SW 1271 (cell line): ENCODE measurements at places on chromosomes 5 and 9.

GRCh38 chr5:41182666-41183065, 30.7 kb downstream of the C6 start:
- no peak for DNase-seq

DNA sequence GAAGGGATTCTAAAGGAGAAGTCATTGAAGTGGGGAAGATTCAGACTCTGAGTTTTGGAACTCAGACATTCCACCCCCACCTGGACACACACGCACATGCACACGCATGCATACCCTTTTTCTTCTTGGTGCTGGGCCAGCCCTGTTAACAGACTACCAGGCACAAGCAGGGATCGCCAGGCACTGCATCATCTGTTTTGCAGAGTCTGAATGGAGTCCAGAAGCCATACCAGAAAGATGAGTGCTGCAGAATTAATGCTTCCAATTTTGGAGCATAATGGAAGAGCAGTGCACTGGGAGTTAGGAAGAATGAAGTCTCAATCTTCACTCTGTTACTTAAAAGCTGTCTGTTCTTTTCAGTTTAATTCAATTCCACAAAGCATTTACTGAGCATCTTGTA, 95.5 kb downstream of the PDE8B start:
- no peak for DNase-seq

DNA sequence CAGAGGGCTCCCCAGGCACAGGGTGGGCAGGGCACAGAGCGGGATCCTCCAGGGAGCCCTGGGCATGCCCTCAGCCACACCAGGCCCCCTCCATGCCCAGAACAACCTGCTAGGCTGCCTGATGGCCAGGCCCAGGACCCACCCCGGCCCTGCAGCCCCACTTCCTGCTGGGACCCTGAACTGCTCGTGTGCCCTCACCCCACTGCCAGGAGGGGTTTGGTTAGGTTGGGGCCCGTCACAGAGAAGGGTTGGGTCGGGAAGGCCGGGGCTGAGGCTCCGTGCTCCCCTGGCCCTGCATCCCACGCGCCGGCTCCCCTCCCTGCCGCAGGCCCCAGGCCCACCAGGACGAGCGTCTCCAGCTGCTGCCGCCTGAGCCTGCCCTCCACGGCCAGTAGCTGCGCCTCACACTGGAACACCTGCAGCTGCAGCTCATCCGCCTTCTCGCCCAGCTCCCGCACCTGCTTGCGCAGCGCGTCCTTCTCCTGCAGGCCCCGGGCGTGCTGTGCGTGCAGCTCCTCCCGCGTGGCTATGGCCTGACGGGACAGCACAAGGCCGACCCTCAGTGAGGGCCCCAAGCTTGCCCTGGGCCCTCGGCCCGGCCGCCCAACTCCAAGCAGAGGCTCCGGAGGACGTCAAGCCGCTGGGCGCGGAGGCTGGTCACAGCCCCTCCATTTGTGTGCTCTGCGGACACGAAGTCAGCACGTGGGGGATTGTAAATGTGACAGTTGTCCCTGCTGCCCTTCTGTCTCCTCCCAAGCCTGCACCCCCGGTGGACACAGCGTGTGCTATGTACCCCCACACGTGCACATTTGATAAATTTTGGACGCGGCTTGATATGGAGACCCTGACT, 4.0 kb upstream of the DNLZ start:
- DNase-seq: no peak

DNA sequence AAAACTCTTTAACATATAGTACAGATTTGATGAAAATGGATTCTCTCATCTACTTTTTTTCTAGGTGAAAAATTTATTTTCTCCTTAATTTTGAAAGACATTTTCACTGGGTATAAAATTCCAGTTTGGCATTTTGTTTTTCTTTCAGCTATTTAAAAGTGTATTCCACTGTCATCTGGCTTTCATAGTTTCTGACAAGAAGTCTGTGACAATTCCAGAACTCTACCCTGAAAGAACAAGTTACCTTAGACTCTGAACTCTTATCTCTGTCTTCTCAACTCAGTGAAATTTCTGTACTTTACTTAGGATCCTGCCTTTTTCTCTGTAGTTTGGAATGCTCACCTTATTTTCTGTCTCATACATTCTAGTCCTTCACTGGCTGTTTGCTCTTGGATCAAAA, 161.7 kb downstream of the RANBP17 start:
- DNase-seq: no peak

GRCh38 chr5:143206196-143207053, 197.1 kb downstream of the NR3C1 start:
- DNase-seq: no peak

DNA sequence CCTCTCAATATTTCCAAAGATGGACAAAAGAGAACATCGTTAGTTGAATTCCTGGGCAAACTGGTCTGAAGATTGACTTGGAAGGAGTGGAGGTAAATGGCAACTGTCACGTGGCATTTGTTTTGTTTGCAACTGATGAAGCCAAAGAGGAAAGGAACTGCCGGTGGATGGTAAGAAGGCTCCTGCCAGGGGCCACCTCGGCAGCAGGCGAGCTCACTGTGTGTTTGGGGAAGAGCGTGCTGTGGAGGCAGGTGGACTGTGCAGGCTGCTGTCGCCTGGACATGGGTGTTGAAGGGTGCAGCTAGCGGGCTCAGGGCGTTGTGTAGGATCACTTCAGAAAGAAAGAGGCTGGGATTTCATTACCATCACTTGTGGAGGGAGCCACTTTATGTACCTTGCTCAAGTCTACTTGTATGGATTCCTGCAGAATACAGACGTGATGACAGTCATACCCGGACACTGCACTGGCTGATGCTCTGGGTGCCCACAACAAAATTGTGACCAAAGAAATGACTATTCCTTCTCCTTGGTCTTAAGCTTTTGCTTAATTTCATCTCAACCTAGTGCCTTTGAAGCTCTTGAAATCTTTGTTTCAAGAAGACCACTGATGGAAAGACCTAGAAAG, 72.7 kb downstream of the MAP1B start:
- no peak for DNase-seq

DNA sequence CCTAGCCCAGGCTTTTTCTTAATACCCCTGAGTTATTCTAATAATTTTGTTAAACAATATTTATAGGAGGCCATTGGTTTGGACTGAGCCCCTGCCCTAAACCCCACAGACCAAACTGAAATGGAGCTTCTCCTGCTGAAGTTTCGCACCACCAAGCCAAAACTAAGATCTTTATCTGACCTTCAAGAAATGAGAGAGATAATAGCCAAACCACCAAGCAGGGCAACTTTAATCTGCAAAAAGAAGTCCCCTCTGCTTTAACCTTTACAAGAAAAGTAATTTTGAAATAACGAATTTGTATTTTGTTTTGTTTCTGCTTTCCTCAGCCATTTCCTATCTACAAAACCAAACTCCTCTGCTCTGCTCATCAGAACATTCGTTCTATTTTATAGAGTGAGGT, 125.5 kb downstream of the PIK3R1 start:
- DNase-seq: no peak

GRCh38 chr9:80839821-80840675, 849.3 kb downstream of the TLE1 start:
- DNase-seq: no peak

DNA sequence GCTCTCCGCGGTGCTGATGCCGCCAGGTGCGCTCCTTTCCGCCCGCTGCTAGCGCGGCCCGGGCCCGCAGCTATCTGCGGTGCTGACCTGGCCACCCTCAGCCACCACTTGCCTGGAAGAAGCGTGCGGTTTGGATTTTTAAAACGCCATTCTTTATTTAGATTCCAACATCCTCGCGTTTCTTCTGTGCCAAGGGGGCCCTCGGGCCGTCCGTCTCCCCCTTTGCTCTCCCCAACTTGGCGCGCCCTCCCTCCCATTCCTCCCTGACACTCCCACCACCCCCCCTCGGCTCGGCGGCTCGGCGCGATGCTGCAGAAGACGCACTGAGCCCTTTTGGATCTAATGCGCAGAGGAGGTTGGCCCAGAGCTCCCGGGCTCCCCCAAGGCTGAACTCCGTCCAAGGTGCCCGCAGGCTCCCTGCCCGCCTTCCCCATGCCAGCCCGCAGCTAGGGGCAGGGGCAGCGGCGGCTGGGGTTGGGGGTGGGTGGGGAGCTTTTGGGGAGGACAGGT, at the start of gene BARHL1:
TSS of gene BARHL1 (plus strand) at position 331 of the 510 bp plus-strand sequence. CDS start 192 bp downstream, outside the sequence.
- DNase-seq: no peak

- DNase-seq: no peak
Observed at GRCh38 chr5:180253036-180253824, 38.7 kb downstream of the MAPK9 start.

- no peak for DNase-seq
Observed at GRCh38 chr5:121726991-121727390, 124.7 kb upstream of the FTMT start.

DNA sequence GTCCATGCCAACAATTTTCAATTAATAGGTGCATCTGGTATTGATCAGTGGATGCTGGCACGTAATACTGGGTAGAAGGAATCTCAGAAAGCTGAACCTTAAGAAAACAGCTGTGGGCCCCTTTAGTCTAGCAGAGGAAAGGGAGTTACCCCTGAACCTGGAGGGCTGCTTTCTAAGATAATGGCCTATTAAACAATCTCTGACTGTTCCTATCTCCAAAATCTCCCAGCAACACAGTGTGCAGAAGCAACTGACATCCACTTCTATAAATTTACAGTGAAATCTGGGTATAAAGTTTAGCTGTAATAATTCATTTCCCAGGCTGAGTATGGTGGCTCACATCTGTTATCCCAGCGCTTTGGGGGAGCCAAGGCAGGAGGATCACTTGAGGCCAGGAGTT, 198.8 kb downstream of the MAPKAP1 start:
- DNase-seq: no peak

DNA sequence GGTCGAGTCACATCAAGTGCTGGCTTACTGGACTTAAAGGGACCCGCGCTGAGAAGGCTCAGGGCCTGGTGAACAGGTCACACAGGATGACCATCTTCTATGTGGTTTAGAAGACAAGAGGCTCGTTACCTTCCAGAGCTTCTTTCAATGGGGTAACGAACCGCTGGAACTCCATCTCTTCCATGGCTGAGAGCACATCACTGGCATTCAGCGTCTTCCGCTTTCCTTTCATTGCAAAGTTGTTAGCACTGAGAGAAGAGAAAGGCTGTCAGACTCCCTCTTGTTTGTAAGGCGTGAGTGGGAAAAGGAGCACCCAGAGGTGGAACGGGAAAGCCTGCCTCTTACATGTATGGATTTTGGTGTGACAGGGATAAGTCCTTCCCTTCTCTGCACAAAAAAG, 994 bp downstream of the POLE3 start:
- no peak for DNase-seq

- no peak for DNase-seq
Observed at GRCh38 chr9:93576258-93577077, at the start of gene PHF2. Gene PHF2 (plus strand): TSS chr9:93576584. CDS start chr9:93576774, 190 bp downstream.

- no peak for DNase-seq
Observed at GRCh38 chr9:21461377-21461776, 20.7 kb downstream of the IFNE start.

DNA sequence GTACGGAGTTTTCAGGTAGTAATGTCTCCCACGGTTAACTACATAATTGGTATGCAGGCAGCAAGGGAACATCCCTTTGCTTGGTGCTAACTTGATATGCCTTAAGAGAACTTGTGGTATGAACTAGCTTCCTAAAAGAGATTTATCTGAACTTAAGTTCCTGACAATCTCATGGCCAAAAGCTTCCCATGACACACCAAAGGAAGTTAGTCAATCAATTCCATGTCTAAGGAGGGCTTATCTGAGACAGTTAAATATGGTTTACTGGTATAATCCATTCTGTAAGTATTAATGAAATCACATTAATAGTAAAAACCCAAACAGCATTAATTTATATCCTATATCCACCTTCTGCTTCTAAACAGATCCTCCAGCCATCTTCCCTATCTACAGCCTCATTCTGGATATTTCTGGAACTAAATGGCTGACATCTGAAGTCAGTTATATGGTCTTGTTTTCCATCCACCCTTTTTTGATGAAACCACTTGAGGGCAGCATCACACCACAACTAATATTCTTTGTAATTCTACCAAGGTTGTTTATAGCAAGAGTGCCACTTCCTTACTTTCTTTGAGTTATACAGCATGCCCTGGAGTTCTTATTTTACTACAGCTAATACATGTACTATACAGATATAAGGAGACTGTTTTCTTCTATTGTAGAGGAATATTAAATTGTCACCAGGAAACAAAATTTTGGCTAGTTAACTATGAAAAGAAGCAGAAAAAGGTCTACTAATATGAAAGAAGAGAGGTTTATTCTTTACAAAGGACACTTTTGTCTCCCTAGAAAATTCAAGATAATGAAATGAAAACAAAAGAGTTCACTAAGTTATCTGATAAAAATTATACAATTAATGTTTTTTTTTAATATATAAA, 34.7 kb downstream of the SHOC1 start:
- DNase-seq: peak; percentile 95

- DNase-seq: no peak
Observed at GRCh38 chr5:122924203-122924602, 78.8 kb downstream of the SNX24 start.

- DNase-seq: no peak
Observed at GRCh38 chr9:2367970-2368369, 253.6 kb upstream of the VLDLR start.

GRCh38 chr9:126894052-126894603, 20.5 kb upstream of the RALGPS1 start:
- no peak for DNase-seq

- no peak for DNase-seq
Observed at GRCh38 chr5:130323804-130324454, 419.7 kb downstream of the CHSY3 start.

DNA sequence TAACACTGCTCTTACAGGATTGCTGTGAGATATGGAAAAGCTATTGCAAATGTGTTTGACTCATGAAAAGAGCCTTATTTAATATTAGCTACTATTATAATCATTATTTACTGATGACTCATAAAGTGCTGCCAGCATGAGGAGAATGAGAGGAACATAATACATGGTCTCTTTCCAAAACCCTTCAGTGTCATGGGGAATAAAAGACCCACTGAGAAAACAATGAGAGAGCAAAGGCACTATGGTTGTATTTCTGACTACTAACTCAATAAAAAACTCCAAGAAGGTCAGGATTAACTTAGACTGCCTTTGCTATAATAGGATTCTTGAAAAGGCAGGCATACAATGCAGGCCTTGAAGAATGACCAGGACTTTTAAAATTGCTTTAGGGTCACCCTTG, 633.5 kb downstream of the DTWD2 start:
- DNase-seq: no peak

GRCh38 chr5:118270526-118270925, 717.8 kb downstream of the DTWD2 start:
- DNase-seq: no peak

GRCh38 chr5:67361932-67362729, 165.5 kb upstream of the CD180 start:
- DNase-seq: no peak

DNA sequence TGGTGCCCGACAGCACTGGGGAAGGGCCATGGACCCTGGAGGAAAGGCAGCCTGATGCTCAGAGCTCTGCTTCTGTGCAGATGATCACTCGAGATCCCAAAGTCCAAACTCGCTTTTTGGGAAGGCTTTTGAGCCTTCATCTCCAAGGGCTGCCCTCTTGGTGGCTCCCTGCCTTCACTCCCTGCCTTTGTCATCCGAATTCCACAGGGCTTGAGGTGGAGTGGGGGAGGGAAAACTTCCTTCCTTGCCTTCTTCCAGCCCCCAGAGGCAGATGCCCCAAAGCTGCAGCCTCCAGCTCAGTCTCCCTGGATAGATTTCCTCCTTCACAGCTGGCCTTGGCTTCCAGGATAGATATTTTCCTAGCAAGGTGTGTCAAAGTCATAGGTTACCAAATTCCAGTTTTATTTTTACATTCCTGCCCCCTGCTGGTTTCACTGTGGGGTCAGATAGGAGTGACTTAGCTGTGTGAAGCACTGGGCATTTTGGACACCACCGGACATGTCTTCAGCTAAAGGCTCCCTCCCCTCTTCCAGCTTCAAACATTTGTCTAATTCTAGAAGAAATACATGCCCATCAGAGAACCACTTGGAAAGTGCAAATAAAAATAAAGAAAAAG, 268.2 kb downstream of the HSPA4 start:
- DNase-seq: no peak

- DNase-seq: no peak
Observed at GRCh38 chr9:128912270-128912853, 8.4 kb upstream of the PHYHD1 start.
